ENCODE measurements at places on chromosomes 12 and 14.

DNA sequence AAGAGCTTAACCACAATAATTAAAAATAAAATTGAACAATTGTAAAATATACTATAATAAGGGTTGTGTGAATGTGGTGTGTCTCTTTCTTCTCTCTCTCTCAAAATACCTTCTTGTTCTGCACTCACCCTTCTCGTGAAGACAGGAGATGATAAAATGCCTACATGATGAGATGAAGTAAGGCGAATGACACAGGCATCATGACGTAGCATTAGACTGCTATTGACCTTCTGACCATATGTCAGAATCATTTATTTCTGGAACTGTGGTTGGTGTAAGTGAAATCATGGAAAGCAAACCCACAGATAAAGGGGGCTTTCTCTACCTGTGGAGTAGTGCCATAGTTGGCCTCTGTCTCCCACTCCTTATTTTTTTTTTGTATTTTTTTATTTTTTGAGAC is 37.8 kb upstream of the NUAK1 start:
- no peak for DNase-seq

- DNase-seq, result no peak
These were observed 104.5 kb upstream of the FRMD6 start for GRCh38 chr14:51547260-51547659.

DNA sequence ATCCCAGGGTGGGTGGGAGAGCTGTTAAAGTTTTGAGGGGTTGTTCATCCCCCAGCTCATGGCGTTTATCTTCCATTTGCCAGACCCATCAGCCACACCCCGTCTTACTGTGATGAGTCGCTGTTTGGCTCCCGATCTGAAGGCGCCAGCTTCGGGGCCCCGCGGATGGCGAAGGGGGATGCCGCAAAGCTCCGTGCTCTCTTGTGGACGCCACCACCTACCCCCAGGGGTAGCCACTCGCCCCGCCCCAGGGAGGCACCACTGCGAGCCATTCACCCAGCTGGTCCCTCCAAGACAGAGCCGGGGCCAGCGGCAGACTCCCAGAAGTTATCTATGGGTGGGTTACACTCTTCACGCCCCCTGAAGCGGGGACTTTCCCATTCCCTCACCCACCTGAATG is 5.7 kb downstream of the RITA1 start:
- no peak for DNase-seq

GRCh38 chr12:32611986-32612385 is 67.1 kb upstream of the DNM1L start:
- DNase-seq, result no peak

DNA sequence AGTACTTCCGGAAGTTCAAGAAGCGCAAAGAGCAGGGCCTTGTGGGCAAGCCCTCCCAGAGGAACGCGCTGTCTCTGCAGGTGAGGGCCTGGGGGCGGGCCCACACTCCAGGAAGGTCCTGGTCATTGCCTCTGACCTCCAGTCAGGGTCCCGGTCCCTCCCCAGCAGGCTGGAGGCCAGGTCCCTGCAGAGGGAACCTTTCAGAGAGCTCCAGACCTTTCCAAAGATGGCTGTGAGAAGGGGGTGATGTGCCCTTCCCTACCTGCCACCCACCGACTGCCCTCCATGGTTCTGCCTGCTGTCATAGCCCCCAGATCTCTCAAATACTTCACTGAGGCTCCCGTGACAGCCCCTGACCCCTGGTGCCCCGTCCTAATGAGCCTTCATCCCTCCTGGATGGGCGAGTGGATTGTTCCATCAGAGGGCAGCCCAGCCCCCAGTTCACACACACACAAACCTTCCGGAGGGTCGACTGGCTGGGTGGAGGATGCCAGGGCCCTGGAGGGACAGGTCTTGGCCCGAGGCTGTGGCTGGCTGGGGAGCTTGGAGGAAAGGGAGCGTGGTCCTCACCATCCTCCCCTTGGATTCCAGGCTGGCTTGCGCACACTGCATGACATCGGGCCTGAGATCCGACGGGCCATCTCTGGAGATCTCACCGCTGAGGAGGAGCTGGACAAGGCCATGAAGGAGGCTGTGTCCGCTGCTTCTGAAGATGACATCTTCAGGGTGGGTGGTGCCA is 117.5 kb upstream of the FKBP4 start:
- DNase-seq, result no peak

- peak; percentile 61 for DNase-seq
These were observed 13.5 kb downstream of the DHRS7 start for GRCh38 chr14:60151715-60152114.

- DNase-seq, result no peak
These were observed 12.6 kb upstream of the CFAP251 start for GRCh38 chr12:121905746-121906145.
